ENCODE measurements at places on chromosomes 5 and 9. TPM values are rescaled to one million over a fixed set of nuclear protein-coding genes. Genes with fewer than 3 reads are reported as not detected.

Gene FPGS
- 30.2 TPM for polyA plus RNA-seq

Gene GRXCR2
- polyA plus RNA-seq: not detected

Gene GABRA6
- not detected for polyA plus RNA-seq

Gene KCNV2
- not detected for polyA plus RNA-seq

Gene DOLK
- polyA plus RNA-seq: 3.2 TPM

DNA sequence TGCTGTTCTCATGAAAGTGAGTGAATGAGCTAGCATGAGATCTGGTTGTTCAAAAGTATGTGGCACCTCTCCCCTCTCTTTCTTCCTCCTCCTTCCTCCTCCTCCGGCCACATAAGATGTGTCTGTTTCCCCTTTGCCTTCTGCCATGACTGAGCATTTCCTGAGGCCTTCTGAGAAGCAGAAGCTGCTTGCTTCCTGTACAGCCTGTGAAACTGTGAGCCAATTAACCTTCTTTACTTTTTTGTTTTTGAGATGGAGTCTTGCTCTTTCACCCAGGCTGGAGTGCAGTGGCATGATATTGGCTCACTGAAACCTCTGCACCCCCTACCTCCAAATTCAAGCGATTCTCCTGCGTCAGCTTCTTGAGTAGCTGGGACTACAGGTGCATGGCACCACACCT lies 6.1 kb downstream of the S100Z start:
- no peaks in the 10 kb centered on the region for H3K27me3 ChIP-seq
- peak; percentile 49 for DNase-seq
- peak overlapping the region; percentile 33 for H3K27ac ChIP-seq
- no peaks in the 10 kb centered on the region for H3K36me3 ChIP-seq
- no peak overlapping the region for H3K4me3 ChIP-seq

DNA sequence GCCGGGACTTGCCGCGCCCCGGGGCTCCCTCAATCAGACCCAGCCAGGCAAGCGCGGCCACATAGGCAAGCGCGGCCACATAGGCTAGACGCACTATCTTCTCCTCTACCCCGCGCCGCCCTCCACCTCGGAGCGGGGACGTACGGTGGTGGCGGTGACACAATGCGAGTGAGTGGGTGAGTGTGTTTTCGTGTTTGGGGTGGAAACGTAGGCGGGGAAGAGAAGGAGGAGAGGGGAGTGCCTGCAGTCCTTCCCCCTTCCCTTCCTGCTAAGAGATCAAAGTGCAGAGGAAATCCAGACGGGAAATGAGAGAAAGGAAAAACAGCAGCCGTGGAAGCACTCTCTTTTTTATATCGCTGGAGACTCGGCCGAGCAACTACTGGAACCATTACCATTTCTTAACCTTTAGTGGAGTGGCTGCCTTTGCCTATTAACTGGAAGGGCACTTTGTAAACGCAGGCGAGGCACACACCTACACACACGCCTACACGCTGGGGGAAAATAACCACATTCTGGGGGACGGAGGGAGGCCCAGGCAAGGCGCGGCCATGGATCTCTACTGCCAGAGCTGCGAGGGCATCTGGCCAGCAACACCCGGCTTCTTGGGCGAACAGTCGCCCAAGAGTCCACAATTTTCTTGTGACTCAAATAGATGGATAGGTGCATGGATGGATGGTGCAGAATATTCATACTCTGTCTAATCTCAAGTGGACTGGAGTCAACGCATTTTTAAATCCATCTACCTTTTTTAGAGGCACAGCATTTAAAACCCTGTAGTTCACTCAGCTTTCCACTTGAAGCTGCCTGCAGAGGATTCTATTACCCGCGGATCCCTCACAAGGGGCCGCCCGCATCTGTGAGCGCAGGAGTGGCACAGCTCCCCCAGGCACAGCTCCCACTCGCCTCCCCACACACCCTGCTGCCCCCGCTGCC lies 2.1 kb downstream of the EDIL3 start:
- H3K27ac ChIP-seq: peak overlapping the region; percentile 80
- DNase-seq: peak; percentile 73
- H3K27me3 ChIP-seq: peaks cover 45% of the 10 kb centered on the region
- peaks cover 20% of the 10 kb centered on the region for H3K4me1 ChIP-seq

- DNase-seq: no peak
- no peaks in the 10 kb centered on the region for H3K27me3 ChIP-seq
- no peaks in the 10 kb centered on the region for H3K36me3 ChIP-seq
- no peaks in the 10 kb centered on the region for H3K4me1 ChIP-seq
- no peak overlapping the region for H3K4me3 ChIP-seq
Measured at GRCh38 chr5:158522776-158523175, 576.9 kb downstream of the EBF1 start.

GRCh38 chr5:82509762-82510161 lies 231.6 kb upstream of the RPS23 start:
- no peaks in the 10 kb centered on the region for H3K36me3 ChIP-seq
- H3K27ac ChIP-seq: no peak overlapping the region
- DNase-seq: peak; percentile 10

DNA sequence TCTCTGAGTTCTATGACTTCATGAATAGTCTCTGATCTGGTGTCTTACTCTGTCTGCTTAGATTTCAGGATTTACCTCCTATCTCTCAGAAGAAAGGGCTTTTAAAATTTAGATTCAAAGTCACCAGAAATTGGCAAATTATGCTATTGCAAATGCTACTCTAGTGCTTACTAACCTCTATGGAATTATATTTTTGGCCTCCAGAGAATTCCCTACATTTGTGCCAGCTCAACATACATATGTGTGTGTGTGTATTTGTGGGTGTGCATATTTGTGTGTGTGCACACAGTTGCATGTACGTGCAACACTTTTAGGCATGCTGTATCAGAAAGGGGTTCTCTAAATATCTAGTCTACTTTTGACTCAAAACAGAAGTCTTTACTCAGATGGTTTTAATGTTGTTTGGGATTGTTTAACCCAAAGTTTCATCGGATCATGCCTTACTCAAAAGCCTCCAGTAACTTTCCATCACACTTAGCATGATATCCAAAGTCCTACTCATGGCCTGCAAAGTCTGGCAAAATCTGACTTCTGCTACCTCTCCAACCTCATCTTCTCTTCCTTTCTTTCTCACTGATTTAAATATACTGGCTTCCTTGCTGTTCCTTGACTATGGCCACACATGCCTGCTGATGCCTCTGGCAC lies 147.6 kb upstream of the NR3C1 start:
- DNase-seq: no peak
- H3K4me1 ChIP-seq: no peaks in the 10 kb centered on the region
- no peak overlapping the region for H3K4me3 ChIP-seq

DNA sequence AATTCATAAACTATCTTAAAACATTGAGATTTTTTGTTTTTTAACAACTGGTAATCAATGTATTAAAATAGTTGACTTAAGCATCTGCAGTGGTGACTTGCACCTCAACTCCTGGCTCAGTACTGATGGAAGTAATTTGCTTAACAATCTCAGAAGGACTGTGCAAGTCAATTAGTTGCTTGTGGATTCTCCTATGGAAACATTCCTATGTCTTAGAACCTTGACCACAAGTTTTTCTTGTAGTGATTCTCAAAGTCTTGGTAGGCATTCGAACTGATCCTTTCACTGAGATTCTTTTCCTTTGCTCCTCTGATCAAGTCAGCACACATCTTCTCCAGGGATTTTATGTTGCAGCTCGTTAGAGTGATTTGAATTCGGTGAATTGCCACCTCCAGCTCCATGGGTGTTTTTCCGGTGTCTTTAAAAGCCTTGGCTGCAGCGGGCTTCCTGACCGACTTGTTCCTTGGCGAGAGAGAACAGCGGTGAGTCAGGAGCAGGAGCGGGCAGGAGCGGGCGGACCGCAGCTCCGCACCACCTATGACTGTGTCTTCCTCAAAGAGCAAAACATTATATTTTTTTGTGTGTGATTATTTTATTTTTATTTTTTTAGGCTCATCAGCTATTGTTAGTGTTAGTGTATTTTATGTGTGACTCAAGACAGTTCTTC lies 21.1 kb downstream of the HMGXB3 start:
- H3K27ac ChIP-seq: peak overlapping the region; percentile 67
- peaks cover 93% of the 10 kb centered on the region for H3K36me3 ChIP-seq
- H3K27me3 ChIP-seq: no peaks in the 10 kb centered on the region

DNA sequence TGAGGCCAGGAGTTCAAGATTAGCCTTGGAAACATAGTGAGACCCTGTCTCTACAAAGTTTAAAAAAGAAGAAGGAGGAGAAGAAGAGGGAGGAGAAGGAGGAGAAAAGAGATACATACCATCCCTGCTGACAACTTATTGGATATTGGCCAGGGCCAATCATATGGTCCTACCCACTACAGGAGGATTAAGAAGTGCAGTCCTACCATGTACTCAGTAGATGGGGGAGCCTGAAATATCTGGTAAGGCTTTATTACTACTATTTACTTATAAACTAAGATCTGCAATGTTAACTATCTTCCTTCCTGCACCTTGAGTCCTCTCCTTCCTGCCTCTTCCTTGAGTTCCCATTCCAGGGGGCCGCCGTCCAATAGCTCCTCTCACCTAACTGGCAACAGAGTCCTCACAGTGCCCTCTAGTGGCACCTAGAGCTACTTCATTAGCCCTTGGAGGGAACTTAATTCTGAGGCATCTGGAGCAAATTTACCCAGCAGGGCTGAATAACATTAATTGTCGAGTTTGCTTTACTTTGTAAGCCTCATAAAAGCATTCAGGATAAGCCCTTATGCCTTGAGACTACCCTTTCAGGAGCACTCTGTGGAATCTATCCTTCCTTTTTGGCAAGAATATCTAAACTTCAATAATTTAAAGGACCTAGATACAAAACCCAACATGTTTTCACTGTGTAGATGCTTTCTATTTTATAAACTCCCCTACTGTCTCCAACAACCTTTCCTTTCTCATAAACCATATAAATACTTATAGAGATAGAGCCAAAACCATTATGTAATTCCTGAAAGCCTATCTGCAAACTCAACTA lies 39.1 kb upstream of the RANBP6 start:
- H3K27me3 ChIP-seq: no peaks in the 10 kb centered on the region
- no peaks in the 10 kb centered on the region for H3K36me3 ChIP-seq
- peaks cover 7% of the 10 kb centered on the region for H3K4me1 ChIP-seq
- no peak overlapping the region for H3K27ac ChIP-seq
- H3K4me3 ChIP-seq: no peak overlapping the region
- DNase-seq: peak; percentile 75

GRCh38 chr5:177040814-177041420 lies 18.4 kb downstream of the ZNF346 start:
- H3K27me3 ChIP-seq: no peaks in the 10 kb centered on the region
- no peaks in the 10 kb centered on the region for H3K4me1 ChIP-seq
- no peak overlapping the region for H3K4me3 ChIP-seq
- H3K36me3 ChIP-seq: peaks cover 52% of the 10 kb centered on the region

- no peak overlapping the region for H3K4me3 ChIP-seq
- H3K36me3 ChIP-seq: no peaks in the 10 kb centered on the region
- H3K27ac ChIP-seq: no peak overlapping the region
- peaks cover 5% of the 10 kb centered on the region for H3K27me3 ChIP-seq
Measured at GRCh38 chr9:37696528-37696927, 45.8 kb downstream of the FRMPD1 start.

- H3K36me3 ChIP-seq: no peaks in the 10 kb centered on the region
- no peaks in the 10 kb centered on the region for H3K4me1 ChIP-seq
- no peak overlapping the region for H3K4me3 ChIP-seq
- no peak overlapping the region for H3K27ac ChIP-seq
Measured at GRCh38 chr5:68200288-68200687, 15.3 kb upstream of the PIK3R1 start.

- H3K4me3 ChIP-seq: no peak overlapping the region
- no peaks in the 10 kb centered on the region for H3K27me3 ChIP-seq
- H3K27ac ChIP-seq: no peak overlapping the region
- H3K4me1 ChIP-seq: no peaks in the 10 kb centered on the region
- H3K36me3 ChIP-seq: no peaks in the 10 kb centered on the region
Measured at GRCh38 chr9:2709645-2710101, 7.6 kb upstream of the KCNV2 start.

DNA sequence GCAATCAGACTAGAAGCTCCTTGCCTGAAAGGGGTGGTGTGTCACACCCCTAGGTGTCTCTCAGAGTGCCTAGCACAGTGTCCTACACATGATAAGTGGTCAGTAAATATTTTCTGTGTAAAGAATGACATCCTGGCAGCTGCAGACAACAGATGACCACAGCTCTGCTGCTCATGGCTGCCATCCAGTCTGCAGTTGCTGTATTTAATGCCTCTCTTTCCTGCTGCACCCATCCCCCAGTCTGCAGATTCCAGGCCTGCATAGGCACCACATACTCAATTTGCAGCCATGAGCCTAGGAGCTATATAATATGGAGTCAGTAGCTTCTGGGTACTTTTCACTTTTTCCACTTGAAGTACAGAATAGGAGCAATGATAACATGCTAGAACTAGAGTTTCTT lies 94.9 kb upstream of the NR4A3 start:
- no peak overlapping the region for H3K27ac ChIP-seq
- no peak overlapping the region for H3K4me3 ChIP-seq
- H3K4me1 ChIP-seq: no peaks in the 10 kb centered on the region
- peak; percentile 38 for DNase-seq
- no peaks in the 10 kb centered on the region for H3K27me3 ChIP-seq
- H3K36me3 ChIP-seq: no peaks in the 10 kb centered on the region

- H3K27me3 ChIP-seq: no peaks in the 10 kb centered on the region
- no peak overlapping the region for H3K4me3 ChIP-seq
- H3K4me1 ChIP-seq: no peaks in the 10 kb centered on the region
- no peaks in the 10 kb centered on the region for H3K36me3 ChIP-seq
- DNase-seq: no peak
Measured at GRCh38 chr9:97243606-97244005, 63.9 kb upstream of the CCDC180 start.

GRCh38 chr9:99693888-99694287 lies 127.8 kb upstream of the NR4A3 start:
- no peak overlapping the region for H3K4me3 ChIP-seq
- no peaks in the 10 kb centered on the region for H3K27me3 ChIP-seq
- H3K27ac ChIP-seq: no peak overlapping the region
- H3K4me1 ChIP-seq: no peaks in the 10 kb centered on the region
- H3K36me3 ChIP-seq: no peaks in the 10 kb centered on the region

DNA sequence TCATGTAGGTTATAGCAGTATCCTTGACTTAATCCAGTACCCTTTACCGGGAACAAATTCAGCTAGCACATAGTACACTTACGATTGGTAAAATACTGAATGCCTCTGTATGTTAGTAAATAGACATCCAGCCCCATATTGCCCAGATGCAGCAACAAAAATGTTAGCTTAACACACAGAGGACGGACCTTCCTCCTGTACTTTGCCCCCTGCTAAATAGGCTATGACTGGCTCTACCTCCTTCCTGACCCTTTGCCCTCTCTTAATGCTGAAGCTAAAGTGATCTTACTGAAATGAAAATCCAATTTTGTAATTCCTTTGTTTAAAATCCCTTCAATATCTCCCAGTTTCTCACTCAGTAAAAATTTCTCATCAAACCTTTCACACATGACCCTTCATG lies 183.1 kb downstream of the PARP8 start:
- peaks cover 16% of the 10 kb centered on the region for H3K4me1 ChIP-seq
- H3K4me3 ChIP-seq: no peak overlapping the region
- no peaks in the 10 kb centered on the region for H3K36me3 ChIP-seq

DNA sequence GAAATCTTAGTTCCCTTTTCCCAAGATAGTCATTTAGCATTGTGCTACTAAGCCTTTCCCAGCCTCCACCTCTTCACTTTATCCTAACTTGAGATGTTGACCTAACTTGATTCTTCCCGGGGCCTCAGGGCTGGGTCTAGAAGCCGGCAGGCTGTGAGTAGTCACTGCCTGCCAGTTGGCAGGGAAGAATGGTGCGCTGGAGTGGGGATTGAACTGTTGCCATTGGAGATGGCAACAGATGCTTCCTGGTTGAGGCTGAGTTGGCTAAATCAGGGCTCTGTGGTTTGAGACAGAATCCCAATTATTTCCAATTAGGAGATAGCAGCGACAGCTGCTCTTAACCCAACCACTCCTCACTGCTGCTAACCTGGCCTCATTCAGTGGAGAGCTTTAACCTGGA lies 343.1 kb downstream of the BRINP1 start:
- no peak overlapping the region for H3K4me3 ChIP-seq
- no peak for DNase-seq
- H3K27me3 ChIP-seq: no peaks in the 10 kb centered on the region
- no peaks in the 10 kb centered on the region for H3K36me3 ChIP-seq
- H3K27ac ChIP-seq: peak overlapping the region; percentile 54

Data from stomach (tissue), 19 donors.